ENCODE measurements at places on chromosomes 6 and 20.

- no peak for DNase-seq
Measured at GRCh38 chr20:44092551-44093248, 94.3 kb downstream of the JPH2 start.

DNA sequence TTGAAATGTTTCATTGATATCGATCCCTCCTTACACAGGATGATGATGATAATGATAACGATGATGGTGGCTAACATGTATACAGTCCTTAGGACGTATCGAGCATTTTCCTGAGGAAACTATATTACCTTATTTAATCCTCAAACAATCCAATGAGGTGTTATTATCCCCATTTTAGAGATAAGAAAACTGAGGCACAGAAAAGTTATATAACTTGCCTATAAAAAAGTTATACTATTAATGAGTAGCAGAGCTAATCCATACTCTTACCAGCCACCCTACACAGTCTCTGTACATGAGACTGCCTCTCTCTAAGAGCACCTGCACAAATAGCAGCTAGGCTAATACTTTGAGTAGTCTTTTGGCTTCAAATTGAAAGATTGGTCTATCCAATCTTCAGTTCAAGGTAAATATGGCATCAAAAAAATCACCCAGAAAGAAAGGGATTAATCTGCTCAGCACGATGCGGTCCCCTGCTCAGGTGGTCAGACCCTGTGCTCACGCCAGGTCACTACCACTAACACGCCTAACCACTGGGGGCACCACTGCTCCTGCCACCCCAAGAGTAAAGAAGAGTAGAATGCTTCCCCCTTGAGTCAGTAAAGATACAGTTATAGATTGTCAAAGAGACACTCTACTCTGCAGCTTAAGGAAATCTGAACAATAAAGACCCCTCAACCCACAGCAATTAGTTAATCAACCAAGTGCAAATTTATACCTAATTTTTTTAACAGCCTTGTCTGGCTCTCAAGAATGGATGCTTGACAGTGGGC, 15.0 kb downstream of the GABBR1 start:
- DNase-seq = no peak

DNA sequence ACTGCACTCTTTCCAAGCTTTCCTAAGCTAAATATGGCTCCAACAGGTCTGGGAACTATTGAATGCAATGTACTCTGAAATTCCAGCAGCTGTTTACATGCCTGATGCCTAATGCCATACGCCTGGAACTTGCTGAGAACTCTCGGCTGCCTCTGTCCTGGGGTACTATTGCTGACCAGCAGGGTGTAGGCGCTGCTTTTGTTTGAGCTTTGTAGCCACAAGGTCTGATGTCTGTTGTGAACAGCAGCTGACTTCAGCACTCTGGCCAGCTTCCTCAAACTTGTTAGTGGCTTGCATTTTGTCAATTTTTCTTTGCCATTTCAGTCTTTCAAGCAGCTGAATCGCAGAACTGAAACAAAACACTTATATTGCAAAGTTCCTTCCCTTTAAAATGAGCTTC, 26.7 kb downstream of the SAYSD1 start:
- DNase-seq = no peak

- no peak for DNase-seq
Measured at GRCh38 chr6:136564180-136564579, 14.0 kb upstream of the MAP7 start.

GRCh38 chr6:120774275-120774674, 560.0 kb downstream of the TBC1D32 start:
- DNase-seq = no peak
